ENCODE measurements at places on chromosomes 3 and 15. TPM values are rescaled to one million over a fixed set of nuclear protein-coding genes. Genes with fewer than 3 reads are reported as not detected.

GRCh38 chr3:102979682-102980354 lies 545.0 kb downstream of the ZPLD1 start:
- peak; percentile 89 for DNase-seq

DNA sequence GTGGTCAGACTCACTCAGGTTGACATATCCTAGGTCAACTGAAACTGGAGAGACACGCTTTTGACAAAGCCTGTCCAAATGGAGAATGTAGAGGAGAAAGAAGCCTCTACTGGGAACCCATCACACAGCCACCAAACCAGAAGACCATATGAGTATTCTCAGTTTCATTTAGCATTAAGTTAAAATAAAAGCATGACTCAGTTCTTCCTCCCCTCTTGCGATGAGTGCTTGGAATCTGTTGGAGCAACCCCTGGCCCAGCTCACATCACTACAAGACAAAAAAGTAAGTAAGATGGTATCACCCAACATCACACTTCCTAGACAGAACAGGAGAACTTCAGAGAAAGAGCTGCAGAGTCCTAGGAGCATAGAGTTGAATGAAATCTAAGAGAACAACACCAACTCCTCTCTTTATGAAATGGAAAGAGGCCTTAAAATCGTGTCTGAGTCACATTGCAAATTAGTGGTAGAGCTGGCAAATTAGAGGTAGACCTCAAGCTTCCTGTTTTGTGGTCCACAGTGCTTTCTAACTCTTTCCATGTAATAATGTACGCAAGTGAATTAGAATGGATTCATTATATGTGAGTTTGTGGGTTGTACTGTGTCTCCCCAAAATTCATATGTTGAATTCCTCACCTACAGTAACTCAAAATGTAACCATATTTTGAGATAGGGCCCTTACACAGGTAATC lies 51.2 kb downstream of the FGF12 start:
- DNase-seq = no peak

DNA sequence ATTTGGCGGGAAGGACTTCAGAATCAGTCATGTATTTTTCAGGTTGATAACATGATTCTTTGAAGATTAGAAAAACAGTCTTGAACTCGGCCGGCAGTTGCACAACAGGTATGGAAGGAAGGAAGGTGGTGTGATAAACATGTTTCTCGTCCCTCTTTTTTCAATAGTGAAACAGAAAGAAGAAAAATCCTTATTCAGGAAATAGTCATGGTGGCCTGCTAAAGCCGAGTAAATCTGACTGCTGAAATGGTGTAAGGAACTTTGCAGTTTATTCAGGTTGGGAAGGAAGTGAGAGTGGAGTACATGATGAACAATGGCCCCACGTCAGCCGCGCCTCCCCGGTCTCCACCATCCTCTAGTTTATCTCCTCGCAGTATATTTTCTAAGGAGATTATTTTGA lies 6.7 kb downstream of the RASGRP1 start:
- no peak for DNase-seq

DNA sequence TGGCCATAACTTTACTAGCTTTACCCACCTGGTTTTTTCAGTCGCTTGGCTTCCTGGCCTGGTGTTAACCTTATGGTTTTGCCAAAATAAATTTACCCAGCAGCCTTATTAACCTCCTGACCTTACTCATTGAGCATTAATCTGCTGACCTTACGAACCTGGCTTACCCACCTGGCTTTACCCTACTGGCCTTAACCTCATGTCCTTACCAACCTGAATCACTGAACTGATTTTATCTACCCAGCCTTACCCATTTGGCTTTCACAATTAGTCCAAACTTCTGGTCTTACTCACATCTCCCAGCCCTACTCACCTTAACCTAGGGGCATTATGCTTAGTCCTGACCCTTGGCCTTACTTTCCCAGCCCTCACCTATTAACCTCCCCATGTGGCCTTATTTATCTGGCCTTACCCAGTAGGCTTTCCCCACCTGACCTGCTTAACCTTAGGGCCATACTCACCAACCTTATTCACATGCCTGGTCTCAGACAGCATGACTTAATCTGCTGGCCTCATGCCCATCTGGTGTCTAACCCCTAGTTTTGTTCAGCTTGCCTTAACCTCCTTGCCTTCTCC lies 93.4 kb downstream of the IL12A start:
- no peak for DNase-seq

DNA sequence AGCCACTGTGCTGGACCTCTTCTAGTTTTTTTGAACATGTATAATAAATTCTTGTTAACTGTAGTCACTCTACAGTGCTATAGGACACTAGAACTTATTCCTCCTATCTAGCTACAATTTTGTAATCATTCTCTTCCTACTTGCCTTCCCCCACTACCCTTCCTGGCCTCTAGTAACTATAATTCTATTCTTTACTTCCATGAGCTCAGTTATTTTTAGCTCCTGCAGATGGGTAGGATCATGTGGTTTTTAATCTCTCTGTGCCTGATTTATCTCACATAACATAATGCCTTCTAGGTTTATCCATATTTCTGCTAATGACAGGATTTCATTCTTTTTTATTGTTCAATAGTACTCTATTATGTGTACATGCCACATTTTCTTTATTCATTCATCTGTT lies 113.2 kb upstream of the FGF7 start:
- no peak for DNase-seq

The NEIL1 gene
- total RNA-seq = 22.7 TPM

GRCh38 chr3:111904376-111905241 lies 45.5 kb downstream of the PHLDB2 start:
- DNase-seq = no peak

- DNase-seq = no peak
These were observed 27.3 kb downstream of the MGLL start for GRCh38 chr3:127794972-127795371.

The CLPX gene
- total RNA-seq = 75.4 TPM

The CAND2 gene
- total RNA-seq = 58.5 TPM

GRCh38 chr15:72147418-72147817 lies 29.2 kb downstream of the SENP8 start:
- DNase-seq = no peak

DNA sequence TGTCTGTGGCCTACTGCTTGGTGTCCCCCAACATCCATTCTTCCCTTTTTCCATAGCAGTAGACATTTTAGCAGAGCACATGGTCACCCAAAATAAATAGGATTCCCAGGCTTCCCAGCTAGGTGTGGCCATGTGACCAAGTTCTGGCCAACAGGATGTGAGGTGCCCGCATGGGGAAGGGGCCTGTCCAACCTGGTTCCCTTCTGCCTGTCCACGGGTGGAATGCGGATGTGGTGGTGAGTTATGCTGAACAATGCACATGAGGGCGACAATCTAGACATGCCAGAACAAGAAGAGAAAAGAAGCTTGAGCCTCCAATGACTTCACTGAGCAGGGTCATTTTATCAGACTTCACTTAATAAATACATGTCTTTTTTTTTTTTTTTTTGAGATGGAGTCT lies 77.6 kb upstream of the DLG1 start:
- DNase-seq = no peak

The GLDN gene
- total RNA-seq = 3.0 TPM

DNA sequence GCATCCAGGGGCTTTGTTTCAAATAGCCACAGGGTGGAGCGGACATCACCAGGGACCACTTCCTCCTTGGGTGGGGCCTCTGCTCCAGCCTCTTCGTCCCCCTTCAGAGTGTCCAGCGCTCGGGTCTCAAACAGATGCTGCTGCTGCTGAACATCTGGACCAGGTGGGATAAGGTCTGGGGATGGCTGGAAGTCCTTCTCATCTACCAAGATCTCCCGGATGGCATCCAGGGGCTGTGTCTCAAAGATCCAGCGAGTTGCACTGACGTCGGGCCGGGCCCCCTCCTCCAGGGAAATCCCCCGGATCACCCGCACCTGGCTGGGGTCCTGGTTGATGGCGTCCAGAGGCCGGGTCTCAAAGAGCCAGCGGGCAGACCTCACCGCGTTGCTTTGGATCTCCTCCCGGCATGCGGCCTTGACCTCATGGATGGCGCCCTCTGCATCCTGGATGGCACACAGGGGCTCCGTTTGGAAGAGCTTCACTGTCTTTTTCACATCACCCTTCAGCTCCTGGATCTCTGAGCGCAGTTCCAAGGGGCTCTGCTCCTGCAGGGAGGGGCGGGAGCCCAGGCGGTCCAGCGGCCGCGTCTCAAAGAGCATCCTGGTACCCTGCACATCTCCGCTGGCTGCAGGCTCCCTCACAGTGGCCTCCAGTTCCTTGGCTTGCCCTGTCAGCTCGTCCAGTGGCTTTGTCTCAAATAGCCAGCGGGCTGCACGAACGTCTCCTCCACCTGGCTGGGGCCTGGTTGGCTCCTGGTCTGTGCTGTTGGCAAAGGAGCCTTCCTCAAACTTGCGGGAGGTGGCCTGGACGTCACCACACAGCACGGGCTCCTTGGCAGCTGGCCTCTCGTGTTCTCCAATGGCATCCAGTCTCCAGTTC lies 3.9 kb downstream of the XIRP1 start:
- DNase-seq = no peak

The SH3GL3 gene
- 7.1 TPM for total RNA-seq

- DNase-seq = peak; percentile 73
These were observed 410 bp downstream of the LRRC49 start for GRCh38 chr15:70892912-70893560.

DNA sequence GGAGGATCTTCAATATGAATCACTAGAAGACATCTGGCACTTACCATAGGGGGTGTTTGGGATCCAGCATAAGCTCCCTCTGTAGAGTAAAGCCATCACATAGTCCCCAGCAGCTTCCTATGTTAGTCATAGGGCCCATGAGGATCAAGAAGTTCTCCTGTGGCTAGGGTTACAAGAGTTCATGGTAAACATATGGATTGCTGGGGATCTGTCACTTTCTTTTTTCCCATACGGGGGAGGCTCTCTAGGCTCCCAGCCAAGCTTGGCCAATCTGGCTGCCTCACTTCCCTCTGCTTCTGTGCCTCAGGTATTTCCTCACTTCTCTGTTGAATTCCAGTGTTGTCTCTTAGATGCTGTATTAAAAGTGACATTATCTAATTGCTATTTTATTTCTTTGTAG lies 597.9 kb downstream of the PDCD6IP start:
- no peak for DNase-seq

The LTK gene
- 1.6 TPM for total RNA-seq

The CSPG5 gene
- 1.4 TPM for total RNA-seq

GRCh38 chr3:49553324-49553691 lies 969 bp upstream of the BSN start:
- no peak for DNase-seq

The KLHL40 gene
- 159 TPM for total RNA-seq

- DNase-seq = no peak
These were observed 12.2 kb upstream of the UPK1B start for GRCh38 chr3:119161240-119161639.

DNA sequence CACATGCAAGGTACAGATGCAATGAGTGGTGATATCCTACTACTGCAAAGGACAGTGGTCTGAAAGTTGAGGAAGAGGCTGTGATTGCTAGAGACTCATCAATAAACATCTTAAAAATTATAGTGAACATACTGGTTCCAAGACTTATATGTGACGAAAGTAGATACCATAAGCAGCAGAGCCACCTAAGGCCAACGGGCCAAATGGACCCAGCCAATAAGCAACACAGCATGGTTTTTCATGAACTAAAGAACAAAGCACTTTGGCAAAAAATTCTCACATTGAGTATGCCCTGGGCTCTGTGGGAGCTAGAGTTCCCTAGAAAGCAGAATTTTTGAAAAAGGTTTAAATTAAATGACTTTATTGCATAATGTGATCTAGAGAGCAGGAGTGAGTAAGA lies 272.1 kb downstream of the SI start:
- DNase-seq = no peak

The ATXN7 gene
- 18.3 TPM for total RNA-seq

GRCh38 chr3:190591080-190591479 lies 77.2 kb downstream of the IL1RAP start:
- no peak for DNase-seq

DNA sequence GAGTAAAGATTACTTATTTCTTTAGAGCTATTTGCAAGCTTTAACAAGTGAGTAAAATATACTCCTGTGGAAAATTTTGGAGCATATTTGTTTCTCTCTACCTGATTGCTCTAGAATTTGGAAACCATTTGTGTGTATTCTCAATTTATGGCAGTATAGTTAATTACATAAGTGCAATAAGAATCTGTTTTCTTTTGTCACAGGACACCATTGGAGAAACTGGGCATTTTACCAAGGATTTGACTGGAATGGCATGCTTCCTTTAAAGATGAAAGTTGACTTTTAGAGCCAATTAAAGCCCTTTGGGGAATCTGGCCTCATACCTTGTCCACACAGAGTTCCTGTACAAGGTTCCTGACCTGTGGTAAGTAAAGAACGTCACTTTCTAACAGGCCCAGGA lies 38.4 kb downstream of the PAQR5 start:
- DNase-seq = no peak

- DNase-seq = no peak
These were observed 31.9 kb downstream of the SLMAP start for GRCh38 chr3:57787867-57788623.

GRCh38 chr15:70385052-70385451 lies 287.3 kb upstream of the TLE3 start:
- no peak for DNase-seq

The RTP1 gene
- total RNA-seq = 1.0 TPM

DNA sequence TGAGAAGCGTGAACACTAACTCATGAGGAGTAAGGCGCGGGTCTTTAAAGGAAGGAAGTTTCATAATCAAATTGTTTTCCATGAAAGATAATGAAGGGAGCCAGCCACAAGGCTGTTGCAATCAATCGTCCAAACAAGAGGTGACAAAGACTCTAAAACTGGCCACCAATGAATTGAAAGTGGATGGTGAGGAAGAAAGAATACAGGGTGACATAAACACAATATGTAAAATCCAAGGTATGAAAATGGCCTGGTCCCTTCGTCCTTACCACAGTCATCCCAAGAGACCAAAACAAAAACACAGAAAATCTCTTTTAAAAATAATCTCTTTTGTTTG lies 12.0 kb downstream of the CD86 start:
- DNase-seq = no peak

DNA sequence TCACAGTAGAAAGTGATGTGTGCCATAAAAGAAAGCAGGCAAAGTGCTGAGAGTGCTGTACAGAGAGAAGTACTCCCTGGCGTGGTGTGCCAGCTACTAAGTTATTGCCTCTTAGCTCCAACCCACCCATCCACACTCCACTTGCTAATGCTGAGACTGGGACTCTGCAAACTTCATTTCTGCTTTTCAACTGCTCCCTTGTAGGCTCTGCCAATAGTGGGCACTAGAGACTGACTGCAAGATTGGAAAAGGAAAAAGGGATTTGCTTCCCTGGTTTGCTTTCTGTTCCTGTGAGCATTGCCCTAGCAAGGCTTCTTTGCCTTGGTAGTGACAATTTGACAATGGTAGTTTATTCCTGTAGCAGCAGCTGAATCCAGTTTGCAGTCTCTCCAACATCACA lies 56.5 kb upstream of the TMEM108 start:
- no peak for DNase-seq

DNA sequence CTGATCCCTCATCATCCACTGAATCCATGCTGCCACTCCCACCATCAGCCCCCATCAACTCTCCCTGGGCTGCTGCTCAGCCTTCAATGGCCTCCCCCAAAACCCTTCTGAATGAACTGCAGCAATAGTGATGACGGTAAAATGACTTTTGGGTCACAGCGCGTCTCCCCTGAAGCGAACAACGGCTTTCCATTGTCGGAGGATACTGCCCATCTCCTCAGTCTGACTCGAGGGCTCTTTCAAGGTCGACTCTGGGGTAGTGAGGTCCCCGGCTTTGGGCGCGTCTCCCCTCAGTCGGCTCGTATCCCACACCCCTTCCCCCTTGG lies 57.2 kb upstream of the ZBTB38 start:
- no peak for DNase-seq

The AGBL1 gene
- 77.9 TPM for total RNA-seq
